ENCODE measurements at places on chromosomes 3 and 15.

GRCh38 chr3:134622806-134623365, 27.9 kb downstream of the KY start:
- no peak for DNase-seq

DNA sequence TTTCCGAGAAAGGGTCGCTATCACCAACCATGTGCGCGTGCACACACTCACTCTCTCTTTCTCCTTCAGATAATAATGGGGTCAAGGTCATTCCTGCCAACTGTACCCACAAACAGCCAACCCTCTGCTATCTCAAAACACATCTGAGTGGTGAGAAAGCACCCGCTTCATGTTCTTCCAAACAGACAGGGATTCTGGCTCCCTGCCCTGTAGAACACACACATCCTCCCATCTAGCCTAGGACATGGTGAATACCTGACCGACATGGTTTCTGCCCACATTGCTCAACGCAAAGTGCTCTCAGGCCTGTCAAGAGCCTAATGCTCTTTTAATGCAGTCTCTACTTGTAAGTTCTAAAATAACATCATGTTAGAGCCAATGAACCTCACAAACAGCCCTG, 302.2 kb downstream of the FOXP1 start:
- no peak for DNase-seq

- DNase-seq: no peak
These were observed 40.8 kb downstream of the TM4SF18 start for GRCh38 chr3:149292666-149293065.

DNA sequence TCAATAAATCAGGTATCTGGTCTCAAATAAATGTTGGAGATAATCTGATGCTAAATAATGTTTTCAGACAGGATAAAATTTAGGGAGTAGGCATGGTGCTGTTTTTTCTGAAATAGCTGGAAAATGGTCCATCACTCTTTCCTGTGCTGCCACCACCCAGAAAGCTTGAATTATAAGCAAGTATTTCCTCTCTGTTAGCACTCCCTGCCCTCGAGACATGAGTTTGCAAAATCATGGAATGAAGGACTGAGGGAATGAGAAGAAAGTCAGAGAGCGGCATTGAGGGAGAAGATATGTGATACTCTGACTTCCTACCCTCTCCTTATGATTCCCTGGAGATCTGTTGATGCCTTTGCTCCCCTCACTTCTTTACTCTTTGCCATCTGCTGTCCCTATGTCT, 1095.7 kb downstream of the IGSF11 start:
- DNase-seq: no peak

DNA sequence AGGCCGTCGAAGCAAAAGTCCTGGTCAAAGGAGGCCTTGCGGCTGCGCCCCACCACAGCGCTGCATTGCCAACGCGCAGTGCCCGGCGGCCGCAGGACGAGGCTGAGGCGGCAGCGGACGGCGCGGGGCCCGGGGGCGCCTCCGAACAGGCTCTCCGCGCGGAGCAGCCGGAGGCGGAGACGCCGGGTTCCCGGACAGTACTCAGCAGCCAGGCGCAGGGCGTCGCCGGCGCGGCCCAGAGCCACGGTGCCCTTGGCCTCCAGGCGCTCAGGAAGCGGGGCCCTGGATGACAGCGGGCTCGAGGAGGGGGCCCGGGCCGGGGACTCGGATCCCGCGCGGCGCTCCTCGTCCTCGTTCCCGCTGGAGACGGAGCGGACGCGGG, 1.1 kb downstream of the C2CD4B start:
- no peak for DNase-seq

DNA sequence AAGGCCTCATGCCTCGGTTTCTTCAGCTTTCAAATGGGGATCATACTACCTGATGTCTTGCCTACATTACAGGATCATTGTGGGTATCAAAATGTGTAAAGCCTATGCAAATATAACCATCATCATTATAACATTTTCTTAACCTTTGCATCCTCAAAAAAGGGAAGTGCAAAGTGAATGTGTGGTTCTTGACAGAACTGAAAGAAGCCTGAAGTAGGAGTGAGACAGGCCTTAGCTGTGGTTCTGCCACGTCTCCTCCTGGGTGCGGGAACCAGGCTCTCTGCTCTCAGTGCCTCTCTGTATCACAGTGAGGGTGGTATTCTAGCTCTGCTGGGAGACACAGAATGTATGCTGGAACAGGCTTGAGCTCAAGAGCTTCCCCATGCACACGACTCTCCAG, 316.9 kb upstream of the ICE2 start:
- no peak for DNase-seq

- no peak for DNase-seq
These were observed 29.1 kb downstream of the CADM2 start for GRCh38 chr3:84987706-84988504.

DNA sequence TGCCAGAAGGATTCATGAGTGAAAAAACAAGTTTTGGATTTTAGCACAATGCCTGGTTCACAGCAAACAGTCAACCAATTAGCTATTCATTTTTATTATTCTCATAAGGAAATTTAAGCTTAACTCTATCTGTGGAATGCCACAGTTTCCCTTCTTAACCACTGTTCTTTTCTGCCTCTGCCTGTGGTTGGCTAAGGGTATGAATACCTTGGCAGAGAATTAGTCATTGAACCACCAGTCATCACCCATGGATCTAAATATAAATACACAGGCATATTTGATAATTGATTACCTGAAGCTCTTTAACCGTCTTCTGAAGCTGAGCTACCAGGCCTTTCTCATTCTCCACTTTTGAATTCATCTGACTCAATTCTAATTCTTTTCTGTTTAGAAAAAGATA, 79.9 kb downstream of the MYH15 start:
- no peak for DNase-seq

GRCh38 chr3:55698831-55699230, 211.7 kb upstream of the WNT5A start:
- DNase-seq: no peak

GRCh38 chr15:59689626-59690236, 611 bp upstream of the BNIP2 start:
- DNase-seq: no peak

DNA sequence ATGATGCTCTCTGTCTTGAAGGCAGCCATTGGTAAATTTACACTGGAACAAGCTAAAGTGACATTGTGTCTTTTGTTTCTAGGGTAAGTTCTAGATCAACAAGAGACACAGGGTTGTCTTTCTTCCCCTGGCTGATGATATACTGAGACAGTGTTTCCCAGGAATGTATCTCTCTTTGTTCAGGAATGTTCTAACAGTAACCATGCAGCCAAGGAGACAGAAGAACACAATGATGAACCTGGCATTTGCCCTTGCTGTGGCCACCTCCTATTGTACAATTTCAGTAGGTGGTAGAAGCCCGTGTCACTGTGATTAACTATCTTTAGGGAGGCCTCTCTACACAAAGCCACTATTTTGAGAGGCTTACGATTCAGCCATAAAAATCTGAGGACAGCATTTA, 130.7 kb downstream of the LRTM1 start:
- no peak for DNase-seq

GRCh38 chr3:186514296-186515002, 29.7 kb downstream of the CRYGS start:
- DNase-seq: no peak

GRCh38 chr3:194768586-194768985, 82.9 kb downstream of the FAM43A start:
- no peak for DNase-seq

DNA sequence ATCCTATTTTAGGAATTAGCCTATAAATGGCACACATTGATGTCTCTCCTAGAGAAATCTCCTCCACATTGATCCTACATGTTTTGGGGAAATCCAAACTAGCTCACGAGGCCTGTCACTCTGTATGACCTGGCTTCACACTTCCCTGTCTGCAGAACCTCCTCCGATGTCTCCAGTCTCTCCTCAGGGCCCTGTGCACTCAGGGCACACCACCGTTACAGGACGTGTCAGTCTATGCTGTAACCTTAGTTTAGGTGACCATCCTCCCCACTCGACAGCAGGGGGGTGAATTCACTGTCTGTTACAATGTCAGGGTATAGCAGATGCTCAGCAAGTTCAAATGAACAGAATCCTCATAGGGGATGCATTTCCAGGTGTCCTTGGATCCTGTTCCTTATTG, 249.1 kb downstream of the OCA2 start:
- no peak for DNase-seq

GRCh38 chr3:4821975-4822374, 157.3 kb upstream of the BHLHE40 start:
- DNase-seq: no peak

- DNase-seq: no peak
These were observed 82.6 kb downstream of the TRANK1 start for GRCh38 chr3:36862076-36862755.

- peak; percentile 33 for DNase-seq
These were observed 36.2 kb upstream of the FILIP1L start for GRCh38 chr3:100150473-100150872.

DNA sequence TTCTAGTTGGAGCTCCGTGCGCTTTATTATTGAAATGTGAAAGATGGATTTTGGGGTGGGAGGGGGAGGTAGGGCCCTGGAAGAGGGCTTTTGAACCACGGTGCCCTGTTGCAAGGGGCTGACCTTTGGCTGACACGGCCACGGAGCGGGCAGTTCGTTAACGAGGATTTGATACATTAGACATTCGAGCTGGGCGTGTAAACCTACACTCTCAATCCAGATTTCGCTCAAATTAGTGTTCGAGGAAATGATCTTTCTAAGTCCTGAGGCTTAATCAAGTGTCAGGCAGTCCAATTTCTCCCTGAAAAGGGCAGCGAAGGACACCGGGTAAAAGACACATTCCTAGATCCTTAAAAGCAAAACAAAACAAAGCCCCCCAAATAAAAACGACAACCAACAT, 13.0 kb downstream of the ZIC1 start:
- no peak for DNase-seq

DNA sequence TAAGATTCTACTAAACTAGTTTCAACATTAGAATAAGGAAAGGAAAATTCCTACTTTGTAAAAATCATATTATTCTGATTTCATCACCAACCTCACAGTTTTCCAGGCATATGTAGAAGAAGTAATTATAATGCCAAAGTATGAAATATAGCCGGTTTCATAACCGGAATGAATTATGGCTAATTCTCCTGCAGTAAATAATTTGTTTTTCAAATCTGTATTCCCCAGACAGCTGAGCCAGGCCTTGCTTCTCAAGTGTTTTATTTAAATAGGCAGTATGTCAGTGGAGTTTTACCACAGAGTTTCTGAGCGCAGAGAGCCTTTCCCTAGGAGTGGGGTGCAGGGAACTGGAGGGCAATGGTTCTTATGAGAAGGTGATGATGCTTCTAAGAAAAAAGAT, 8.7 kb upstream of the CPA3 start:
- DNase-seq: no peak

- DNase-seq: no peak
These were observed 75.9 kb downstream of the TMEM108 start for GRCh38 chr3:133113927-133114597.

GRCh38 chr3:123229145-123229544, 27.4 kb downstream of the SEC22A start:
- no peak for DNase-seq

GRCh38 chr15:57683481-57683880, 23.0 kb upstream of the POLR2M start:
- DNase-seq: no peak

GRCh38 chr3:172148702-172149565, 109.6 kb downstream of the FNDC3B start:
- DNase-seq: no peak

GRCh38 chr3:129058441-129059200, 2.0 kb upstream of the GP9 start:
- no peak for DNase-seq

DNA sequence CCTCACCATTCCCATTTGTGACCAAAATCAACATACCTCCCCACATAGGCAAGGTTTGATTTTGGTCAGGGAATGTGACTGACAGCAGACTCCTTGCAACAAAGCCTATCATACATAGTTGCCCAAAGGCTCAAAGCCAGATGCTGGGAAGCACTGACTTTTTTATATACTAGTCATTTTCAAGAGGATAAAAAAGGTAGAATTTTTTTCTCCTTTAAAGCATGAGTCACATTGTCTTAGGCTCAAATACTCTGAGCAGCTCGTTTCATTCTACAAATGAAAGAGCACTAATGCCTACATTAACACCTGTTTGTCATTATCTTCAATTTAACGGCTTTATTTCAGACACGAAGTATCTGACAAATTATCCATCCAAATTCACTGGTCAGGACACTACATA, 36.2 kb downstream of the ICE2 start:
- DNase-seq: no peak

DNA sequence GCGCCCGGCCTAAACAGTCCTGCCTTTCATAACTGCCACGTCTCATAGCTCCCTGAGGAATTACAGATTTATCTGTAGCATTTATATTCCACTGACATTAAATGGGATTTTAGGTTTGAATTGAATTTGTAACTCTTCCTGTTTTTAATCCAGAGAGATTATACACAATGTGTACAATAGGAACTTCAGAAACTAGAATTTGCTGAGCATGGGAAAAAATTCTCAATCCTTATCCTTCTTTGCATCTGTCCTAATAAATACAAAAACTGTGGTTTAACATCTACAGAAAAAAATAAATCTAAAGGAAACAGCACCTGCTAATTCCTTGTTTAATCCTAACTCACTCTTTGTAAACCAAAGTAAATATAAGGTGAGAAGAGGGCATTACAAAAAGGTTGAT, 2.2 kb downstream of the NEK11 start:
- DNase-seq: no peak

- no peak for DNase-seq
These were observed 58.1 kb upstream of the CD200R1L start for GRCh38 chr3:112904786-112905185.

- DNase-seq: no peak
These were observed 38.8 kb upstream of the SLC25A36 start for GRCh38 chr3:140902791-140903190.

GRCh38 chr3:85781806-85782205, 823.0 kb downstream of the CADM2 start:
- DNase-seq: no peak

DNA sequence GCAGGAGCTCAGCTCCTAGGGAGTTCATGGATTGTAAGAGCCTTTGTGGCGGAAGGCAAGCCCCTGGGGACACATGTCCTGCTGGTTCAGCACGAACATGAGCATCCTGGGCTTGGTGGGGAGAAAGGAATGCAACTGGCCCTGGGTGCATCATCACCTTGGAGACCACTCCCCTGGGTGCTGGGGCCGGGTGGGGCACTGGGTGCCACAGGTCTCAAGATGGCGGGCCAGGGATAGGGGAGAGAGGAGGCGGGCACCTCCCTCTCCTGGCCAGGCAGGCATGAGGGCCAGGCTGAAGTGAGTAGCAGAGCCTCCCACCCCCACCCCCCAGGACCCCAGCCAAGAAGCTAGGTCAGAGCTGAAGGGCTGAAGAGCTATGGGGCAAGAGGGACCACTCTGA, 768 bp downstream of the PCBP4 start:
- no peak for DNase-seq

- DNase-seq: peak; percentile 93
These were observed 101.2 kb downstream of the SMAD6 start for GRCh38 chr15:66803182-66803729.

GRCh38 chr15:78168608-78169007, 19.4 kb downstream of the IDH3A start:
- no peak for DNase-seq

GRCh38 chr3:56118968-56119367, 349.3 kb downstream of the ERC2 start:
- DNase-seq: no peak
